ENCODE measurements at places on chromosomes 6 and 20.

GRCh38 chr6:40803897-40804702, 216.9 kb upstream of the LRFN2 start:
- DNase-seq: no peak

- no peak for DNase-seq
Observed at GRCh38 chr6:82144007-82144851, 103.3 kb downstream of the IBTK start.

DNA sequence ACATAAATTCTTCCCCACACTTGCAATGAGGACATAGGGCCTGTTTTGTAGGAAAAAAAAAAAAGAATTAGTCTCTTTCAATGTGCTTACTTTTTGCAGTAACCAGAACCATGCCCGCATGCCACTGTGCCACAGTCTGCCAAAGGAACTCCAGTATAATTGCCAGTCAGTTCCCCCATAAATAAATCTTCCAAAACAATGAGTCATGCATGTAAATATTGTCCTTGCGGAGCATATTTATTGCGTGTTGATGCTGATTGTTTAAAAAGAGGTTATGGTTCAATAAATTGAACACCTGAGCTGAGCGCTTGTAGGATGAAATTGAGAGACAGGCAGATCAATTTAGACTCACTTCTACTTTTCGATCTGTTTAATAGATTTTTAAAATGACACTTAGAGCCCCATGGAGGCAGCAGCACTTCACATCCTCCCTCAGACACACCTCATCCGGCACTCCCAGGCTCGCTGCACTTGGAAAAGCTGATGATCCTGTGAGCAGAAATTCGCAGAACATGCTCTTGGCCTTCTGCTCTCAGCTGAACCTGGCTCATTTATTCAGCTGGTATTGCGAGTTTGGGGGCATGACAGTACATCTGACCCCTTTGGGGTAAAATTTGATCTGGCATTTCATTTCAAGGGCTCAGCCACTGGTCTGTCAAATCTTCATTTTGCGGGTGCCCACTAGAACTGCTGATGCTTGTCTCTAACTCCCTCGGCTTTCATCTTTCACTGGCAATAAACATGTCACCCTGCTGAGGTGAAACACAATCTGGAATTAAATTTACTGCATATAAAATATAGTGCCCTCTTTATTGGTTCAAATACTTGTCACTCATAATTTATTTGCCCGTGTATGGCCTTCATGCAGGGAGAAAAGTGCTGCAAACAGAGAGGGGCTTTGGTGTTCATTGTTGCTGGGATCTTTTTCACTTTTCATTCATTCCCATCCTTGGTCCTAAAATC, 371.1 kb upstream of the POU3F2 start:
- no peak for DNase-seq

GRCh38 chr6:40169878-40170277, 235.6 kb upstream of the MOCS1 start:
- DNase-seq: no peak

GRCh38 chr20:54228841-54229240, 21.0 kb downstream of the PFDN4 start:
- no peak for DNase-seq

DNA sequence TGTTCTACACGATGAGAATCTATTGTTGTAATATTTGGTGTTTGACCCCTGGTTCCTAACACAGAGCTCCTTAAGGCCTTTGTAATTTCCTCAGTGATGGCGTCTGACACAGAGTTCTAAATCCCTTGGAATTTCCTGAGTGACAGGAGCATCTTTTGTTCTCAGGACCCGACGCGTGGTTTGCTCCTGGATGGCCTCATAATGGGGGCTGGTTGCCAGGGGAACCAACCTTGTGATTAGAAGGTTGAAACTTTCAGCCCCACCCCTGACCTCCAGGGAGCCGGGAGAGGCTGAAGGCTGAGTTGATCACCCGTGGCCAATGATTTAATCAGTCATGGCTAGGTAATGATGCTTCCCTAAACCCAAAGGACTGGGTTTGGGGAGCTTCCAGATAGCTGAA, 20.5 kb upstream of the ZNF133 start:
- no peak for DNase-seq
